ENCODE measurements at places on chromosomes 4 and X. TPM values are rescaled to one million over a fixed set of nuclear protein-coding genes. Genes with fewer than 3 reads are reported as not detected.

- no peaks in the 10 kb centered on the region for H3K36me3 ChIP-seq
- no peak for DNase-seq
Measured at GRCh38 chr4:107896158-107896645, 35.1 kb upstream of the CYP2U1 start.

GRCh38 chrX:105648732-105649131, 173.6 kb upstream of the NRK start:
- H3K27me3 ChIP-seq = no peaks in the 10 kb centered on the region
- DNase-seq = no peak
- H3K4me3 ChIP-seq = no peak overlapping the region
- no peaks in the 10 kb centered on the region for H3K36me3 ChIP-seq
- H3K27ac ChIP-seq = no peak overlapping the region

GRCh38 chrX:53227224-53227765, 2.3 kb upstream of the KDM5C start:
- H3K36me3 ChIP-seq = no peaks in the 10 kb centered on the region
- H3K27me3 ChIP-seq = no peaks in the 10 kb centered on the region
- H3K4me1 ChIP-seq = peaks cover 16% of the 10 kb centered on the region
- no peak overlapping the region for H3K27ac ChIP-seq
- no peak overlapping the region for H3K4me3 ChIP-seq

- no peak overlapping the region for H3K27ac ChIP-seq
- no peaks in the 10 kb centered on the region for H3K36me3 ChIP-seq
- H3K4me3 ChIP-seq = no peak overlapping the region
- no peak for DNase-seq
Measured at GRCh38 chr4:92381616-92382015, 77.8 kb downstream of the GRID2 start.

Gene PPP2R2C
- 76.3 TPM for total RNA-seq
